ENCODE measurements at places on chromosomes 5 and 9.

- DNase-seq = no peak
These were observed 1.7 kb upstream of the SYNPO start for GRCh38 chr5:150638488-150639376.

- peak; percentile 75 for DNase-seq
These were observed 8.5 kb downstream of the PRR7 start for GRCh38 chr5:177455036-177455660.

DNA sequence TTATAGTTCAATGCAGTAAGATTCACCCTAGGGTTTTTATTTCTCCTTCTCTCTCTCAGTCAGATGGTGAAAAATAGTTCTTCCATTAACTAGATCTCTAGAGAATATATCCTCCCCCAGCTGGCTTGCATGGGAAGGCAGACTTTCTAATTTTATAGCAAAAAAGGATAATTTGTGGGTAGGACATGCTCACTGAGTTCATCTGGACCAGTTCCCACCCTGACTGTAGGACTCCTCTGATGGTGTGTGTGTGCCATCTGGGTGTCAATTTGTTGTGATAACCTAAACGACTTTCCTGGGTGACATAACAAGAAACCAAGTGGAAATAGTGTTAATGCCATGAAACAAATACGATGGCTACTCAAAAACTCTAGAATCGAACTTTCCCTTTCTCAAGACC lies 44.9 kb downstream of the APBA1 start:
- no peak for DNase-seq

- DNase-seq = no peak
These were observed 21.8 kb downstream of the AQP7 start for GRCh38 chr9:33380390-33381094.

DNA sequence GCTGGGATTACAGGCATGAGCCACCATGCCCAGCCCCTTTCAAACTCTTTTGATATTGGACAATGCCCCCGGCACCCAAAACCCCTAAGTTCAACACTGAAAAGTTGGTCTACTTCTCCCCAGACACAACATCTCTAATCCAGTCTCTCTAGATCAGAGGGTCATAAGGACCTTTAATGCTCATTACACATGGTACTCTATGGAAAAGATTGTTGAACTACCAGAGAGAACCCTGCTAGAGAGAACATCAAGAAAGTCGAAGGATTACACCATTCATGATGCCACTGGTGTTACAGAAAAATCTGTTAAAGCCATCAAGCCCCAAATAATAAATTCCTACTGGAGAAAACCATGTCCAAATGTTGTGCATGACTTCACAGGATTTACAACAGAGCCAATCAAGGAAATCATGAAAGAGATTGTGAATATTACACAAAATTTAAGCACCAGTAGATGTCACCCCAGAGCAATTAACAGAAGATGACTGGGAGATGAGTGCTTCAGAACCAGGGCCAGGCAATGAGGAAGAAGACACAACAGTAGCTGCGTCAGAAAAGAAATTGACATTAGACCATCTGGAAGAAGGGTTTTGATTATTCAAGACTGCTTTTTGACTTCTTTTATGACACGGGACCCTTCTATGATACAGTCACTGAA lies 28.3 kb upstream of the NIPAL4 start:
- peak; percentile 70 for DNase-seq

DNA sequence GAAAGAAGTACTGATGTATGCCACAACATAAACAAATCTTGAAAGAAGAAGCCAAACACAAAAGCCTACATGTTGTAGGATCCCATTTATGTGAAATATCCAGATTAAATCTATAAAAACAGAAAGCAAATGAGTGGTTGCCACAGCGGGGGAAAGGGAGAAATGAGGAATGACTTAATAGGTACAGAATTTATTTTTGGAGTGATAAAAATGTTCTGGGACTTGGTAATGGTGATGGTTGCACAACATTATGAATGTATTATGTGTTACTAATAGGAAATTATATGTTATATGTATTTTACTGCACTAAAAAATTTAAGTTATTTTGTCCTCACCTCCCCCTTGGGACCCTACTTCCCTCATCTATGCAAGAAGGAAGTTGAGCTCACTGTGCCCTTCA lies 16.4 kb upstream of the TTC1 start:
- peak; percentile 26 for DNase-seq

GRCh38 chr5:83527221-83527620 lies 55.7 kb downstream of the VCAN start:
- no peak for DNase-seq

- DNase-seq = no peak
These were observed 113.6 kb upstream of the CD180 start for GRCh38 chr5:67310169-67310568.

DNA sequence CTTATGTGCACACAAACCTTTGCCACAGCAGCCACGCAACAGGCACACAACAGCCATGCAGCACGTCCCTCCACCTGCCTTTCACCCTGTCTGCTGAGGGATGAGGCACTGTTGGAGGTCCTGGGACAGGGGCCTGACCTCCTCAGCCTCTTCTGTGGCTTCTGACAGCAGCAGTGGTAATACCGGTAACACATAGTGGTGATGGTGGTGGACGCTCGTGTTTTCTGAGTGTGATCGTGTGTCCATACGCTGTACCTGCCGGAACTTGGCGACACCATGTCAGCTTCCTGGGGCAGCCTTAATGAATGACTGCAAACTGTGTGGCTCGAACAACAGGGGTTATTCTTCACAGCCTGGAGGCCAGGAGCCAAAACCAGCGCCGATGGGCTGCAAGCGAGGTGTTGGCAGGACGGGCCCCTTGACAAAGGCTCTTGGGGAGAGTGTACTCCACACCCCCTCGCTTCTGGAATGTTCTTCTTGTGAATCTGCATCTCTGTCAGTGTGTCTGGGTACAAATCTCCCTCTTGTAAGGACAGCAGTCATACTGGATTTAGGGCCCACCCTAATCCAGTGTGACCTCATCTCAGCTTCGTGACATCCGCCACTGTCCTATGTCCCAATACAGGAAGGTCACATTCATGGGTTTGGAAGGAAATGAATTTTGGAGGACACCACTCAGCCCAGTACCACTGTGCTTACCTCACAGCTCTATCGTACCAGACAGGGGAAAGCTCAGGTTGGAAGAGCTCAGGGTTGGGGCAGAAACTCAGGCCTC lies 55.3 kb upstream of the EXOC3 start:
- no peak for DNase-seq

GRCh38 chr9:20476912-20477521 lies 145.3 kb downstream of the MLLT3 start:
- no peak for DNase-seq

- DNase-seq = no peak
These were observed 2076.0 kb upstream of the CDH9 start for GRCh38 chr5:29114331-29114768.

- DNase-seq = no peak
These were observed 1.9 kb downstream of the MLANA start for GRCh38 chr9:5892456-5893133.

DNA sequence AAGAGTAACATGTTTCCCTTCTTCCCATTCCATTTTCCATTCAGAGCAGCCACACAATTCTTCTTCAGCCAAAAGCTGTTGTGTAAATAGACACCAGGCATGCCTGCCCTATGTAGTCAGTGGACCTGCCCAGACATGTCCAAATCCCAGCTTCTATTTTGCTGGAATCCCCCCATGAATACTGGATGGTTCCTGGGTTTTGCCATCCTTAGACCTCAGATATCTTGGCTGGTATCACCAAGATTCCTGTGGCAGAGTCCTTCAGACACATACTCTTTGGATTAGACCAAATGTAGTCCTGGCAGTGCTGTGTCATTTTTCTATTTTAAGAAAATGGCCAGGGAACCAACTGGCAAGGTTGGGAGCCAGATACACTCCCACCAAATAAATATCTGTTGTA lies 10.3 kb downstream of the FST start:
- peak; percentile 71 for DNase-seq

GRCh38 chr5:100974082-100974481 lies 71.0 kb upstream of the ST8SIA4 start:
- no peak for DNase-seq

GRCh38 chr9:111113712-111114111 lies 75.4 kb upstream of the LPAR1 start:
- DNase-seq = no peak

GRCh38 chr5:174725991-174726601 lies 1.7 kb downstream of the MSX2 start:
- DNase-seq = no peak

DNA sequence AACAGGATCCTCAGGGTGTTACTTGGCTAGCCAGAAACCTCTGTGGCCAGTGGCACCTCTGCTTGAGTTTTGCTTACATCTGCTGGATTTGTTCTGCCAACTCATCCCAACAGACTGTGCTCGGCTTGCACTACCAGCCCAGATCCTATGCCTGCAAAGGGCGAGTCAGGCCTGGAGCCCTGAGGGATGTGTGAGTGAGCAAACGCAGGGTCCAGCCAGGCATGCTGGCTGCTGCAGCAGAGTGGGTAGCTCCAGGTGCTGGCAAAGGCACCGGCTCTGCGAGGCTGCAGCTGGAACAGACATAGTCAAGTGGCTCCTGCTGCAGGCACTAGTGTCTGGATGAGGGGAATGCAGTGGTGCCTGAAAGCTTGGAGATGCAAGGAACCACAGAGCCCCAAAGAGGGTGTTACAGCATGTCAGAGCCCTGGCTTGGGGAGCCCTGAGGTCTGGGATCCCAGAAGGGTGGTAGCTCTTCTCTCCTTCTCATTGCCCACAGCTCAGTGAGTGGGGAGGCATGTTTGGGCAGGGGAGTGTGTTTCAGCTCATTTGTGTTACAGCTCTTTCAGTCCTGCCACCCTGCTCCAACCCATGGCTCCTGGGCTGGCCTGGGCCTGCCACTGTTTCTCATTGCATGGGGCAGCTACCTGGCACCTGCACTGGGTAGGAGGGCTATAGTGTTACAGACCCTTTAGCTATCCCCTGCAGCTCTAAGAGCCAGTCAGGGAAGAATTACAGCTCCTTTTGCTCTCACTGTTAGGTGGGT lies 332.6 kb downstream of the TAF11L14 start:
- no peak for DNase-seq

DNA sequence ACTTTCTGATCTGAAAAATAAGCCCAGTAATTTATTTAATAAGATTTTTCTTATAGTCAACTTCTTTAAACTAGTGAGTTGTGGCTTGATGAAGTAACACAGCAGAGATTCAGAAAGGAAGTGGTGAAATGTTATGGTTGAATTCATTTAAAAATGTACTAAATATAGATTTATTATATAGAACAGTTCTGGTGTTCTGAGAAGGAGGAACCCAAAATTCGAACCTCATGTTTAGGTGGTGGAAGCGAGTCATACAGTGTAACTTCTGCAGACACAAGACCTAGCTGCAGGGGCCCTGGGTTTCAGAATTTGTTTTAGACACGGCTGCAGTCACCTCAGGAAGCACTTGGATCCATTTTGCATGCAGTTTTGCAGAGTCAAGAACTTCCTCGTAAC lies 188.2 kb downstream of the TRIO start:
- DNase-seq = no peak

- no peak for DNase-seq
These were observed 121.5 kb downstream of the HMHB1 start for GRCh38 chr5:143933451-143933850.

- DNase-seq = no peak
These were observed 47.3 kb downstream of the MED27 start for GRCh38 chr9:132032238-132032950.

DNA sequence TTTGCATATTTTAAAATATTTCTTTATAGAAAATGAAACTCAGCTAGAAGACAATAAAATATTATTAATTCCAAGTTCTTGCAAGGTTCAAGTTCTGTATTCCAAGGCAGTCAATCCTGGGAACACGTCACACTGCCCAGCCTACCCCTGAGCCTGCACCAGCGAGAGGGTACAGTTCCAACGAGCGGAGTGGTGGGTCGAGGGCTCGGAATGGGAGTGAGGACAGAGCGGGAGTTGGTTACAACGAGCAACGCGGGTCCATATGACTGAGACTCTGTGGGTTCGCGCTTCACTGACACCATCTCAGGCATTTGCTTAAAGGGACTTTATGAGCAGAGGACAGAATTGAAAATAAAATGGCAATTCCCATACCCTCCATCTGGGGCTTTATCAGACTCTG lies 40.0 kb upstream of the SPTLC1 start:
- DNase-seq = no peak

- DNase-seq = peak; percentile 72
These were observed 6.1 kb upstream of the DPM2 start for GRCh38 chr9:127943731-127944144.

- DNase-seq = peak; percentile 35
These were observed 32.1 kb upstream of the RICTOR start for GRCh38 chr5:39106322-39106721.

DNA sequence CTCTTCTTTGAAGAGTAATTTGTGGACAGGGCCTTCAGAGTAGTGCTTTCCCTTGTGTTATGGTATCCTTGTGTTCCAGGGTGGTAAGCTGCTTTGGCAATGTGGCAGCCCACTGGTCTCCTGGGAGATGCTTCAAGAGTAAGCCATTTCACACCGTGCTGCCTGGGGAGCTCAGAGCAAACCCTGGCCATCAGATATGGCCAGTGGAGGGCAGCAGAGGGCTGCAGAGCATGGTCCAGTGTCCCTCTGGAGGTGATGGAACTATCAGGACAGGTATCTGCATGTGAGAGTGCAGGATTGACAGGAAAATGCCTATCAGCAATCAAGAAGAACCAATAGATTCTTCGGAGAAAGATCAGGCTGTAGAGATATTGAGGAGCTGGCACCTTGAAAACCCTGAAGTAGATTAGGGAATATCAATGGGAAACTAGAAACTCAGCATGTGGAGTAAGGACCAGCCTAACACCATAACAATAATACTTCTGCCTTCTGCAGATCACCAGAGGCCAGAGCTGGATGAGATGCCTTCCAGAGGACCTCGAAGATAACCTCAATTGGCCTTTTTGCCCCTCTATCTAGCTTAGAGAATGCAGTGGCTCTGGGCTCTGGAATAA lies 90.8 kb downstream of the PLPPR1 start:
- peak; percentile 33 for DNase-seq

GRCh38 chr5:170449232-170449631 lies 54.6 kb upstream of the KCNIP1 start:
- DNase-seq = no peak

DNA sequence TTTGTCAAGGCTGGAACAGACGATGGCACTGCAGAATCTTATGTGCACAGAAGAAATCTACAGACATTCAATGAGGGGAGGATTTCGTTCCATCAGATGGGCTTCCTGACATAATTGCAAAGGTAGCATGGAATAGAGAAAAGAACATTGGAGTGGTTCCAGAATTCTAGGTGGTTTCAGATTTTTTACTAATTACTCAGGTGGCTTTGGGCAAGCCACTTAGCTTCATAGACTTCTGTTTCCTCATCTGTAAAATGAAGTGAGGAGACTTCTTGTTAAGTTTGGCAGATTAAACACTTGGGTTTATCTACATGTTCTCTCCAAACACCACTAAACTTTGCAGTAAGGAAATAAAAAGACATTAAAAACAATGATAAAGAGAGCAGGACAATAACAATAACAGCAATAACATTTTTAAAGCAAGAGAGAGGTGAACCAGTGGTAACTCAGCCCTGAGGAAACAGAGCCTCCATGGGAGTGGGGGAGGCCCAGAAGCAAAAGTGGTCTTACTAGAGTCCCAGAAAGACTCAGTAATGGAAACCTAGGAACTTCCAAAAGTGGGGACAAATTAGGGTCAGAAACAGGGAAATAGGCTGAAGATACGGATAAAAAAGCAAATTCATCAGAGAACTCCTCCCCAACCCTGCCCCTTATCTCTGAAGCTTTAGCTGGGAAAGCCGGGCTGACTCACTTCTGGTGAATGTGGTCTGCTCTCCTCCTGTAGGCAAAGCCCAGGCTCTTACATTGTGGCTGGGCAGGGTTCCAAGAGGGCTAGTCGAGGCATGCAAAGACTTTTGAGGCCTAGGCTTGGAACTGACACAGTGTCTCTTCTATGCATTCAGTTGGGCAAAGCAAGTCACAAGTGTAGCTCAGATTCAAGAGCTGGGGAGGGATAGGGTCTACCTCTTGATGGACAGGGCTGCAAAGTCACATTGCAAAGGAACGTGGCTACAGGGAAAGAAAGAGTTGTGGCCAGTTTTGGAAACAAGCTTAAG lies 11.8 kb upstream of the ACTBL2 start:
- peak; percentile 98 for DNase-seq

Data from EL (cell line).